ENCODE measurements at places on chromosomes 4 and X.

DNA sequence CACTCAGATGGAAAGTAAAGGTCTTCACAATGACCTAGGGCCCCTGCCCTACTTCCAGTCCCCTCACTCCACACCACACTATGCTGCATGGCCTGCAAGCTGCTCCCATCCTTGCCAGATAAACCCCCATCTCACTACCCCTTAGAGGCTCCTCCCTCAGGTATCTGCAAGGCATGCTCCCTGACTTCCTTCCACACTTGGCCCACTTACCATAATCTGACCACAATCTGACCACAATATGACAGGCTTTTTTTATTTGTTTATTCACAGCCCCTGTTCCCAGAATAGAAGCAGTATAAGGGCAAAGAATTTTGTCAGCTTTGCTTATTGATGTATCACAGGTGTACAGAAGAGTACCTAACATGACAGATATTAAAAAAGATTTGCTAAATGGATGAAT, 124.7 kb downstream of the CAMK2D start:
- DNase-seq = no peak

DNA sequence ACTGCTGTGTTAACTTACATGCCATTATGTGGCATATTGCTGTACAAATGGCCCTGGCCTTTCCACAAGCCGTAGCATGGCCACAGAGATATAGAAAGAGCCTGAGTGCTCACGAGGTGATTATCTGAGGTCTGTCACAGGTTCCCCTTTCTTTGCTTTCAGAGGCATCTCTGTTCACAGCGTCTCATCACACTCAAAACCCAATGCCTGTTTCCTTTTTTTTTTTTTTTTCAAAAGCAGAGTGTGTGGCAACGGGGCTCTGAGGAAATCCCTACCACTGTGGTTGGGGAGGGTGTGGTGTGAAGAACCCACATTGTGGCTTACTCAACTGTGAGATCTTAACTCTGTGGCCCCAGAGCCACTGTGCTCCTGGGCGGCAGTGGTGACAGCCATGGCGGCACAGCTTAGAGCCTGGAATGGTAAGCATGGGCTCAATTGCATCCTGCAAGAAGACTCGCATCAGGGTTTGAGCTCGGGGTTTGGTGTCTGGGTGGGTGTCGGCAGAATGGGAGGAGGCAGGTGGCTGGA, 30.8 kb downstream of the RTL5 start:
- no peak for DNase-seq

GRCh38 chr4:81626851-81627250, 155.1 kb upstream of the RASGEF1B start:
- DNase-seq = no peak

- DNase-seq = no peak
Measured at GRCh38 chr4:123233136-123233768, 163.3 kb upstream of the SPRY1 start.

GRCh38 chr4:114343015-114343414, 255.6 kb upstream of the UGT8 start:
- DNase-seq = no peak

GRCh38 chr4:103137446-103137827, 37.8 kb upstream of the BDH2 start:
- DNase-seq = no peak

DNA sequence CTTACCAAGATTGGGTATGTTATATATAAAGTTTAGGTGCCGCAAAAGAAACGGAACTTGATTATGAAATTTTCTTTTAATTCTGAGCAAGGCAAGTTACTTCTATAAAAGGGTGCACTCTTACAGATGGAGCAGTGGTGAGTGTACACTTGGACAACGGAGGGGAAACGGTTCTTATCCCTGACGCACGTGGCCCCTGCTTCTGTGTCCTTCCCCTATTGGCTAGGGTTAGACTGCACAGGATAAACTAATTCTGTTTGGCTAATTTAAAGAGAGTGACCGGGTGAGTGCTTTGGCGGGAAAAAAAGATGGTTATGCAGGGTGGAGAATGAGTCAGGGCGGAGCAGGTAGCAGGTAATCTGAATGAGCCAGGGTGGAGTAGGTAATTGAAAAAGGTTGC, 149.5 kb downstream of the GC start:
- no peak for DNase-seq

GRCh38 chr4:113331811-113332210, 282.4 kb downstream of the ANK2 start:
- no peak for DNase-seq

DNA sequence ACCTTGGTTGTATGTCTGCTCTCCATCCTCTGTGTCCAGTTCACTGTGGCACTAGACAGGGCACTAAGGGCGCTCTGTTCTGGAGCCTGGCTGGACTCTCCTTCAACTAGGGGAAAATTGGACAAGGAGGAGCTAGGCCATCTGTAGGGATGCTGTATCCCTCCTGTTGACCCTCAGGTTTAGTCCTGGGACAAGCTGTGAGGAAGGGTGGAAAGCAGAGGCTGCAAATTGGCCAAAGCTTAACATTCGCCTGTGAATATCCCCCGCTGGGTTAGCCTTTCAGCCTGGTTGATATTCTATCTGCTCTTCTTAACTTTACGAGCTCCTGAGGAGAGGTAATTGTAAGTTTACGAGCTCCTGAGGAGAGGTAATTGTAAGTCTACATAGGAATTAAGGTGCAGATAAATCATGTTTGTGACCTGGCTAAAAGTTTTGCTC, 64.4 kb upstream of the ENPEP start:
- DNase-seq = no peak
